ENCODE measurements at places on chromosomes 5 and 9. TPM values are rescaled to one million over a fixed set of nuclear protein-coding genes. Genes with fewer than 3 reads are reported as not detected.

The VLDLR gene
- 5.0 TPM for total RNA-seq

The FOXD4L6 gene
- total RNA-seq: 0.69 TPM

The RAPGEF6 gene
- total RNA-seq: 23.4 TPM

The NRARP gene
- total RNA-seq: 2.2 TPM

The LOX gene
- 10.7 TPM for total RNA-seq

- DNase-seq: peak; percentile 84
These were observed 9.1 kb downstream of the DIPK1B start for GRCh38 chr9:136721339-136722092.

DNA sequence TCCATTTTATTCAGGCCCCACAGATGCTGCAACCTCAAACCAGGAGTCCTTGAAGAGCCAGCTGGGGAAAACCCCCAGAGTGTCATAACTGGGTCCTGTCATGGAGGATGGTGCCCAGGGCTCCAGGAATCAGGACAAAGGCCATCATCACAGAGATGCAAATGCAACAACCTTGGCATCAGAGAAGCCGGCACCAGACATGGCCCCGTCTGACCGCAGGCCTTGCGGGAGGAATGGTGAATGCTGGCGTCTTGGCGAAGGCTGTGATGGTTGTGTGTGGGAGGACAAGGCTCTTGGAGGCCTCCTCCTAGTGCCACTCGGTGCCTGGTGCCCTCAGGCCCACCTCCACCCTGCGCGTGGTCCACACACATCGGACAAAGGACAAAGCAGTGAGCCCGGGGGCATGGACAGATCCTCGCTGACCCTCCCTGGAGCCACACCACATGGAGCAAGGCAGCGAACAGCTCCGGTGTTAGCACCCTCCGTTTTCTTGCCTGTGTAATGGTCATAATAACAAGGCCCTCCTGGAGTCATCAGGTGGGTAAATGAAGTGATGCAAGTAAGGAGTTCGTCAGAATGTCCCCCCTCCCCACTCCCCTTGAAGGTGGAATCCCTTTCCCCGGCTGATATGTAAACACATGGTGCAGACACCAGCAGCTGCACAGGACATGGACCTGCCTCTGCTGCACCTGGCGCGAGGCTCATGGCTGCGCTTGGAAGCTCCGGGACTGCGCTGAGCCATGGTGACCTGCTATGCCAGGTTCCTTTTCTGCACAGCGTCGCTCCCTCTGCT, 380.7 kb downstream of the IRX2 start:
- no peak for DNase-seq

GRCh38 chr9:3898461-3899218, 372.8 kb upstream of the RFX3 start:
- DNase-seq: no peak

DNA sequence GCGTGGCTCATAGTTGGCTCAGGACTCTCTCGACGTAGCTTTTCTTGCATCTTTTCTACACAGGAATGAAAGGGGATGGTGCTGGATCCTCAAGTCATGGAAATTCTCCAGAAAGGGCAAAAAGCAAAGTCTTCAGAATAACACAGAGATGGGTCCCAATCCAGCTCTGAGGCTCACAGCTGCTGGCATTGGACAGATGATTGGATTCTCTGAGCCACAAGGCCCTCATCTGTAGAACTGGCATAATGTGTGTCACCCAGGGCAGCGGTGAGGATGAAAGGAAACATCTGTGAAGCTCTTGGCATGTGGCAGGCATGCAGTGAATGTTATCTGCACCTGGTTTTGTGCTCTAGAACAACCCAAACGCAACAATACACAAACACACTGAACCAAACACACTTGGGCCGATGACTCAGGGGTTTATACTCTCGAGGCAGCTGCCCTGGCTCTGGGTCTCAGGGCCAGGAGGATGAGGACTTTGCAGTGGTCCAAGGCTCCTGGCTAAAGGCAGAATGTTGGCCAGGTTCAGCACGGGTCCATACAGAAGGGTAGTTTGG, 64.0 kb upstream of the UBTD2 start:
- no peak for DNase-seq

- DNase-seq: no peak
These were observed 6.2 kb downstream of the KIF4B start for GRCh38 chr5:155019601-155020226.

- no peak for DNase-seq
These were observed 794.9 kb upstream of the ARRDC3 start for GRCh38 chr5:92177926-92178487.
